GM12865 (cell line): ENCODE measurements at places on chromosomes 13 and 19.

DNA sequence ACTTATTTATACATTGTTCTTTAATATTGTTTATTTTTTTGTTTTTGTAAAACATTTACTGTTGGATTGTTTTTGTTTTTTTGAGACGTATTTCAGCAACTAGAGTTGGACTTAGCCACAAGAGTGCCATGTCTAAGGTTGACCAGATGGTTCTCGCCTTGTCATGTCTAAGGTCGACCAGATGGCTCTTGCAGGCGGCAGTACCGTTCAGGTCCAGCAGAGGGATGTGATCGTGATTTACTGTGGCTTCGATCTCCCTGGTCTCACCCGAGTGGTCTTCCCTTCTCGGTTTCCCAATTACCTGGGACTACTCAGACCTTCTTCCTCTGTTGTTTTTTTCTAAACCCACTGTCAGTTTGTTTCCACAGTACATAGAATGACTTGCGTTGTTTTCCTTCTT is 1438.6 kb downstream of the UQCRFS1 start:
- no peak for DNase-seq

DNA sequence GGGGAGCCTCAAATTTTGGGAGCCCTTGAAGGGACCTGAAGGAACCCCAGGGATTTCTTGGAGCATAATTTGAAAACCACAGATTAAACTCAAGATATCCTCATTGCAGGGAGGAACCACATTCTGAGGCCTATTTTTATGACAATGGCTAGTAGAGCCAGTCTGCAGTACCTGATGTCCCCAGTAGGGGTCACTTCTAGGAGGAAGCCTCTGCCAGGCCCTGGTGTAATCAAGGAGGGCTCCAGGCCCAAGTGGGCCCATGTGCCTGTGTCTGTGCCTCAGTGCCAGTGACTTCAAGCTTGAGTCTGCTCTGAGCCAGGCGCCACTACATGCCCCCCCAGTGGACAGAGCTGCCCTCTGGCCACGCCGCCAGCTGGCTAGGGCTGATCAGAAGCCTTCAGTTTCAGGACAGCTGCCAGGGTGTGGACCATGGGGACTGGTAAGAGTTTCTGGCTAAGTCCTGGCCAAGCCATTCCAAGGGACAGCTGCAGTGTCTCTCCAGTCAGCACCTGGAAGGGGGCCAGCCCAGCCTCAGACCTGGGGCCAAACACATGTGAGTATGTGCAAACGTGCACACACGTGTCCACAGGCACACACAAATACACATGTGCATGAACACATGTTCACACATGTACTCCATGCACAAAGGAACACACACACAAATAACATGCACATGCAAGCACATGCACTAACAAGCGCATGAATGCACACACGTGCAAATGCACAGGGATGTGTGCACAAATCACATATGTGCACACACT is 20.5 kb upstream of the SLC7A10 start:
- peak; percentile 23 for DNase-seq

- DNase-seq = no peak
Observed at GRCh38 chr13:37868691-37869505, 674 bp downstream of the TRPC4 start.

- no peak for DNase-seq
Observed at GRCh38 chr13:51048616-51049015, 62.5 kb downstream of the C13orf42 start.

GRCh38 chr13:40665126-40666044 is 1.1 kb downstream of the FOXO1 start:
- DNase-seq = peak; percentile 65
